ENCODE measurements at places on chromosomes 6 and 20.

GRCh38 chr6:161137320-161137719, 136.5 kb downstream of the AGPAT4 start:
- no peak for DNase-seq

- no peak for DNase-seq
Observed at GRCh38 chr6:5230081-5230480, 30.7 kb downstream of the LYRM4 start.

DNA sequence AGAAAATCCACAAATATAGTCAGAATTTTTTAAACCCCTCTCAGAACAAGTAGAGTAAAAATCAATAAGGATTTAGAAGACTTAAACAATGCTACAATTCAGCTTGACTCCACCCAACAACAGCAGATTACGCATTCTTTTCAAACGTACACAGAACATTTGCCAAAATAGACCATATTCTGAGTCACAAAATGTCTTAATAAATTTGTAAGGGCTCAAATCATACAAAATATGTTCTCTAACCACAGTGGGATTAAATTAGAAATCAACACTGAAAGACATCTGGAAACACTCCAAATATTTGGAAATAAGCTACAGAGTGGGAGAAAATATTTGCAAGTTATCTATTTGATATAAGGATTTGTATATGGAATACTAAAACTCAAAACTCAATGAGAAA, 164.2 kb upstream of the AKAP12 start:
- DNase-seq, result no peak

- DNase-seq, result peak; percentile 10
Observed at GRCh38 chr6:8627085-8627861, 191.9 kb upstream of the SLC35B3 start.

GRCh38 chr6:111207141-111207858, 120.0 kb downstream of the SLC16A10 start:
- DNase-seq, result no peak

Measured in PC-9 (cell line).